Esophagus muscularis mucosa (tissue), 4 donors: ENCODE measurements at places on chromosomes 1 and 21.
A peak's percentile ranks its signal among the peaks of the same experiment; 100 is the strongest.

DNA sequence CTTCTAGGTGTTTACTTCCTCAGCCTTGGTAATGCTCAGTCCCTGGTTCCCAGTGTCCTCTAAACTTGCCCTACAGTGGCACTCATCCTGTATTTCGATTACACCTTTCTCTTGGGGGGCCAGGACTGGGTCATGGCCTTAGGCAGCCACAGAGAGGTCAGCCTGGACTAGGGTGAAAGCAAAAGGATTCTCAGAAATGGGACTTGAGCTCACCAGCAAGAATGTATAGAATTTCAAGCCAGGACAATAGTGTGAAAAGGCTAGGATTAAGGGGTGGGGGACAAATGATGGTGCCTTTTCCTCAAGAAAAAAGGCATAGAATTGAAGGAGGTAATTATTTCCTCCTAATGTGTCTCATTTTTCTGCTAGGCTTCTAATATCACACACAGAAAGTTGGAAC is 166.8 kb upstream of the RUNX1 start:
- no peak for DNase-seq

GRCh38 chr1:201693890-201694607 is 134.9 kb upstream of the IPO9 start:
- DNase-seq, result no peak

DNA sequence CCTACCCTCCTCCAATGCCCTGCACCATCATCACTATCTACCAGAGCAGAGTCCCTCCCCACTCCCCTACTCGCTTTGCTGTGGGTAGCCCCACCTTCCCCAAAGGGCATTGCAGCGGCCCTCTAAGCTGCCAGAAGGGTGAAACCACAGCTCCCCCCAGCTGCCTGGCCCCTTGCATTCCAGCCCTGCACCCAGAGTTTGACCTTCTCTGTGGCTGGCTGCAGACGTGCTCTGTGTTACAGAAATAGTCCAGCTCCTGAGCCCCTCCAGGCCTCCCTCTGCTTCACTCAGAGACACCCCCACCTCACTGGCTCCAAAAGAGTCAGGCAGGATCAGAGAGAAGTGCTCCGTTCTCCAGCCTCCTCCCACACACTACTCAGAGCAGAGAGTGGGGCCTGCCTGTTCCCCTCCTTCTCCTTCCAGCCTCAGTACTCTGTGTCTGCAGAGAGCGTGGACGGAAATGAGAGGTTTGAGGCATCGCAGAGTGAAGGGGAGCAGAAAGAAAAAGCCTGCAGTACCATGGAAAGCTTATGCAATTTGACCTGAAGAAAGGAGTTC is 63.2 kb downstream of the PLEKHA6 start:
- no peak for DNase-seq

- DNase-seq, result no peak
Observed at GRCh38 chr1:202149566-202149965, 5.0 kb upstream of the ARL8A start.

GRCh38 chr1:215667761-215668160 is 100.7 kb downstream of the KCTD3 start:
- peak; percentile 72 for DNase-seq

DNA sequence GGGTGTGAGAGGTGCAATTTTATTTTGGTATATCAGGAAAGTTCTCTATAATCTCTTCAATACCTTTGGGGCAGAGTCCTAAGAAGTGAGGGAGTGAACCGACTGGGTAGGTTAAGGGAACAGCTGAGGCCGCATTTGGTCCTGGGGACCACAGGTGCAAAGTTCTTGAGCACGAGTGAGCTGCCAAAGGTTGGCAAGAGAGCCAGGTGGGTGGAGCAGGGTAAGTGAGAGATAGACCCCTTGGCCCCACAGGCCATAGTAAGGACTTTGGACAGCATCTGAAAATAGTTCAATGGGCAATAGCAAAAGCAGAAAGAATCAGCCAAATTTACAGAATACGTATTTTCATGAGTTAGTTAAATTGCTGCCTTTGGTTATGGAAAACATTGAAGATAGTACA is 11.0 kb upstream of the NID1 start:
- no peak for DNase-seq

DNA sequence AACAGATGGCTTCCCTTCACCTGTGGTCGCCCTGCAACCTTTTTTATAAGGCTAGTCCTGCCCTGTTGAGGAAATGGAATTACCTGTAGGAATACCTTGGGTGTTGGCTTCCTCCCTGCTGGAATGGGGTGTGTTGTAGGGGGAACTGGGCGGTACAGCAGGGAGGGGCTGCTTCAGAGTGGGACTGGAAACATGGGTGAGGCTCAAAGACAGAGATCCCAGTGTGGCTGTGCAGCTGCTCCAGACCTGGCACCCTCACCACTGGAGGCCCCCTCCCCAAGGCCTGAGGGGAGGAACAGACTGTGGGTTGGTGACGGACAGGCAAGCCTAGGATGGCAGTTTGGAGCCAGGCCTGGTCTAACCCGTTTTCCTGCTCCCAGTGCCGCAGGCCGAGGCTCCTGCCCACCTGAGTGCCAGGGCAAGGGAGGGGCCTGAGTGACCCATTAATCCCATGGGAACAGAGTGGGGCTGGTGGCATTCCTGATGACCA is 4.5 kb downstream of the EFNA3 start:
- DNase-seq, result no peak

- DNase-seq, result no peak
Observed at GRCh38 chr1:13996334-13996733, 296.3 kb downstream of the PRDM2 start.

GRCh38 chr21:42799516-42799915 is 79.8 kb downstream of the WDR4 start:
- DNase-seq, result no peak

- no peak for DNase-seq
Observed at GRCh38 chr1:85201340-85202091, 700 bp upstream of the SYDE2 start.

DNA sequence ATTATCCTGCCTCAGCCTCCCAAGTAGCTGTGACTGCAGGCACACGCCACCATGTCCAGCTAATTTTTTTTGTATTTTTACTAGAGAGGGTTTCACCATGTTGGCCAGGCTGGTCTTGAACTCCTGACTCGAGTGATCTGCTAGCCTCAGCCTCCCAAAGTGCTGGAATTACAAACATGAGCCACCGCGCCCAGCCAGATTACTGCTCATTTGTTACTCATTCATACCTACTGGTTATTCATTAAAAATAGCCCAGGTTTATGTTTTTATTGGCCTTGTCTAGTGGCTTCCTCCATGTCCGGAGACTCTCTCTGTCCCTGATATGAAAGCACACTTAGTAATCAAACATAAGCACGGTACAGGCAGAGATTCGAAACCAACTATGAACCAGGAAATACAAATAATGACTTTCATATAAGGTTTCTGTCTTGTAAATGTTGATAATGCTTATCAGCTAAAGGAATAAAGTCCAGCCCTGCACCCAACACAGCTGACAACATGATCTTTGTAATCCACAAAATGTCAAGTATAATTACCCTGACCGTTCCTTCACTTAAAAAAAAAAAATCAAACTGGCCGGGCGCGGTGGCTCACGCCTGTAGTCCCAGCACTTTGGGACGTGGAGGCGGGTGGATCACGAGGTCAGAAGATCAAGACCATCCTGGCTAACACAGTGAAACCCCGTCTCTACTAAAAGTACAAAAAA is 50.4 kb upstream of the CXADR start:
- DNase-seq, result no peak

DNA sequence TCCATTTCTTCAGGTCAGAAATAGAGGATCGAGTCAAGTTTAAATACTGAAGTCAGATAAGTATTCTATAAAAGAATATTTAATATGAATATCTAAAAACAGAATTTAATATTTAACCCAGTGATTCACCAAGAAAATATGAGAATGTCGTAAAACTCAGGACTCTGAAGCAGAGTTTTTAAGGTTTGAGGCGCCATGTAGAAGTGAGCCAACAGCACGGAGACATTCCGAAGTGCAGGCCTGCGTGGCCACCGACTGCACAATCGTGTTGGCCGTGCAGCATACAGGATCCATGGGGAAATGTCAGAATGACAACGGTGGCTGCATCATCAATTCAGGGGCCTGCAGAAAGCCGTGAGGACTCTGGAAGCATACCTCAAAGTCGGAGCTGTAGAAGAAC is 23.4 kb downstream of the MRAP start:
- DNase-seq, result no peak

GRCh38 chr1:159091607-159092031 is 15.1 kb upstream of the AIM2 start:
- DNase-seq, result no peak

- DNase-seq, result no peak
Observed at GRCh38 chr1:27635396-27636142, 584 bp upstream of the FGR start.

DNA sequence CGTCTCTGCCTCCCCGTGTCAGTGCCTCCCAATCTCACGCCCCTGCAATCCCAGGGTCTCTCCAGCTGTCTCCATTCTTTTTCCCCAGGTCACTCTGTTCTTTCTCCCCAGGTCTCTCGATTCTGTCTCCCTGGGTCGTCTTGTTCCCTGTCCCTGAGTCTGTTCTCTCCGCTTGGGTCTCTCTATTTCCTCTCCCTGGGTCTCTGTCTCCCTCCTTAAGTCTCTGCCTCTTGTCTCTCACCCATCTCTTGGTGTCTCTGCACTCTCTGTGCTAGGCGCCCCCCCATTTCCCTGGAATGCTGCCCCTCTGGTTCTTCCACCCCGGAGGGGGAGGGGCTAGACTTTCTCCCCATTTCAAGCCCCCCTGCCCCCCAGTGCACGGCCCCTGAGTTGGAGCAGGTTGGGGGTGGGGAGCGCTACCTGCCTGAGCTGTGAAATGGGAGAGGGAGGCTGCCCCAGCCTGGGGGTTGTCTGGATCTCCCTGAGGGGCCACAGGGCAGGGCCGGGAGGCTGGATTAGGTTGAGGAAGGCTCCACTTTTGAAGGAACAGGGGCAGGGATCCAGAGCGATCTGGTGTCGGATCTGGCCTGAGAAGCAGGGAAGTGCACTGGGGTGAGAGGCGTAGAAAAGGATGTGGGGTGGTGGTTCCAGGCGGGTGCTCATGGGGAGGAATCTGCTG is 1.4 kb downstream of the PTPRF start:
- DNase-seq, result no peak

- DNase-seq, result no peak
Observed at GRCh38 chr1:36321119-36321951, 2.1 kb downstream of the EVA1B start.

DNA sequence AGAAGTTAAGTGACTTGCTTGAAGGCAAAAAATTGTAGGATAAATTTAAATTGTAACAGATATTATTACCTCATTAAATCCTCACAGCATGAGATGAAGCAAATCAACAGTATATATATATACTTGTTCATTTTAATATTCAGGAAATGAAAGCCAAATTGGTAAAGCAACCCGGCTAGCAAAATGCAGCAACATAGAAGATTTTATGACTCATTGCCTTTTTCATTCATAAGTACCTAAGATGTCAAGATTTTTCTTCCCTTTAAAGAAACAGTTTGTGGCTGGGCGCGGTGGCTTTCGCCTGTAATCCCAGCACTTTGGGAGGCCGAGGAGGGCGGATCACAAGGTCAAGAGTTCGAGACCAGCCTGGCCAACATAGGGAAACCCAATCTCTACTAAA is 190.5 kb upstream of the NRIP1 start:
- no peak for DNase-seq

DNA sequence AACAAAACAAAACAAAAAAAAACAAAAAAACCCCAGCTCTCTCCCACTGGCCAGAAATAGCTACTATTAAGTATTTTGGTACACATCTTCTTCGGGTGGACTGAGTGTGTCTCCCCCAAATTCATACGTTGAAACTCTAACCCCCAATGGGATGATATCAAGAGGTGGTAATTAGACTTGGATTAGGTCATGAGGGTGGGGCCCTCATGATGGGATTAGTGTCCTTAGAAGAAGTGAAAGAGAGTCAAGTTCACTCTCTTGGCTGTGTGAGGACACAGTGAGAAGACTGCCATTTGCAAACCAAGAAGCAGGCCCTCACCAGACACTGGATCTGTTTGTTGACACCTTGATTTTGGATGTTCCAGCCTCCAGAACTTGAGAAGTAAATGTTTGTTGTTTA is 116.9 kb downstream of the NOS1AP start:
- no peak for DNase-seq

GRCh38 chr1:48214820-48215219 is 7.7 kb upstream of the SLC5A9 start:
- no peak for DNase-seq

- DNase-seq, result no peak
Observed at GRCh38 chr1:197486946-197487345, 218.9 kb downstream of the CRB1 start.

DNA sequence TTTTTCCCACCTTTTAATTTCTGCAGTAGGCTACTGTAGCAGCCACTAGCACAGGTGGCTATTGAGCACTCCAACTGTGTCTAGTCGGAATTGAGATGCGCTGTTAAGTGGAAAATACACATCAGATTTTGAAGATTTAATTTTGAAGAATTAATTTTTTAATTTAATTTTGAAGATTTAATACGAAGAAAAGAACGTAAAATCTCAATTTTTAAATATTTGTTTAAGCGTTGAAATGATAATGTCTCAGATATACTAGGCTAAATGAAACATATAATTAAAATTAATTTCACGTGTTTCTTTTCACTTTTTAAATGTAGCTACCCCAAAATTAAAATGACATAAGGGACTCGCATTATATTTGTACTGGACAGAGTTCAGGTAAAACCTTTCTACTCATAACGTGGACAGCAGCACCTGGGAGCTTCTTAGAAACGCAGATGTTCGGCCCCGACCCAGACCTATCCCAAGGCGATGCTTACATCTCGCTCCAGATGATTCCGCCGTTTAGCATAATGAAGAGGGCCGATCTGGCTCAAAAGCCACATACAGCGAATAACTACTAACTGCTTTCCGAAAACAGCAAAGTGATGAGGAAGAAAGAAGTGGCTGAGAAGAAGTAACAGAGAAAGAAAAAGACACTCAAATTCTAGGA is 717 bp downstream of the CRYZL1 start:
- DNase-seq, result no peak

DNA sequence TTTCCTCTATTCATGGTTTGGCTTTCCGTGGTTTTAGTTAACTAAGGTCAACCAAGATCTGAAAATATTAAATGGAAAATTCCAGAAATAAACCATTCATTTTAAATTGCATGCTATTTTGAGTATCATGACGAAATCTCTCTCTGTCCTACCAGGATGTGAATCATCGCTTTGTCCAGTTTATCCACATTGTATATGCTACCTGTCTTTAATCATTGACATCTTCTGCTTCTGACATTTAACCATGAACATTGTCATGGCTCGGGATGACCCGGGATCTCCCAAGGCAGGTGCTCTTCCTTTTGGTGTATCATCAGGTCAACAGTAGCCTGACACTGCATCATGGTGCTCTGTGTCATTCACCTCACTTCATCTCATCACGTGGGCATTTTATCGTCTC is 125.5 kb upstream of the HNRNPU start:
- DNase-seq, result no peak

GRCh38 chr1:46394108-46394871 is at the start of gene FAAH:
Gene FAAH, plus strand, starts transcription at chr1:46394317. Its CDS starts 32 bp downstream, at chr1:46394349.
- no peak for DNase-seq

DNA sequence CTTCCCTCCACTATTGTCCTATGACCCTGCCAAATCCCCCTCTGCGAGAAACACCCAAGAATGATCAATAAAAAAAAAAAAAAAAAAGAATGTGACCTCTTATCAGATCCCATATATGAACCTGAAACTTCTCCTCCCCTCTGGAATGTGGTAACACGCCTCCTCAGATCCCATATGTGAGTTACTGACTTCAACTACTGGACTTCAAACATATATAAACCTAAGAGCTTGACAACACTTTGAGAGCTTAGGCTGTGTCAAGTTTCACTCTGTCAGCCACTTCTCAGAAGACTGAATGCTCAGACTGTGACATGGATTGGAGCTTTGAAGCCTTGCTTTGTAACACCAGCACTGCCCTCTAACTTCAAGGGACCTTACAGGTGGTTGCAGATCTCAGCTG is 148.4 kb downstream of the COP1 start:
- DNase-seq, result no peak
